ENCODE measurements at places on chromosomes 1 and 21. TPM values are rescaled to one million over a fixed set of nuclear protein-coding genes. Genes with fewer than 3 reads are reported as not detected.

GRCh38 chr1:151811181-151811580 is 6.0 kb upstream of the LINGO4 start:
- no peak for DNase-seq

- DNase-seq: peak; percentile 55
These were observed 28.9 kb downstream of the S100A6 start for GRCh38 chr1:153506831-153507413.

DNA sequence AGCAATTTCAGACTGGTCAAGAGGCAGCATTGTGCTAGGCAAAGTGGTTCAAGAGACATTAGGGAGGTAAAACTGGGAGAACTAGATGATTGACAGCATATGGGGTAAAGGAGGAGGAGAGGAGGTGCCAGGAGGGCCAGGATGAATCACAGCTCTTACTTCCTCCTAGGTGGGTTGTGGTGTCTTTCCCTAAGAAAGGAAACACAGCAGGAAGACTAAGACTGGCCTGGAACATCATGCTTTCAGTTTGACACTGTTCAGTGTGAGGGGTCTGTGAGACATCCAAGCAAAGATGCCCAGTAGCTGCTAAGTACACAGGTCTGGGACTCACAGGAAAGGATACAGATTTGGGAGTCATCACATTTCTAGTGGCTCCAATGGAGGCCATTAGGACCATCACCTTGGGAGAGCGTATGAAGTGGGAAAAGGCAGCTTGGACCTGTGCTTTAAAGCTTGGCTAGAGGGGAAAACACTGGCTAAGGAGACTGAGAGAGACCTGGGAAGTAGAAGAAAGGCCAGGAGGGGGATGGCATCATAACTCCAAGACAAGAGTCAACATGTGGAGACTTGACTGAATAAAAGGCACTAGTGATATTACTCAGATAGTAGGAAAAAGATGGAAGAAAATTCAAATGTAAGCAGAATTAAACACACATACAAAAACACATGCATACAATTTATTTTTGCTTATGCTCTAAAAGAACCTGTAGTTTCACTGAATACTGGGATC is 17.3 kb downstream of the CD58 start:
- no peak for DNase-seq

DNA sequence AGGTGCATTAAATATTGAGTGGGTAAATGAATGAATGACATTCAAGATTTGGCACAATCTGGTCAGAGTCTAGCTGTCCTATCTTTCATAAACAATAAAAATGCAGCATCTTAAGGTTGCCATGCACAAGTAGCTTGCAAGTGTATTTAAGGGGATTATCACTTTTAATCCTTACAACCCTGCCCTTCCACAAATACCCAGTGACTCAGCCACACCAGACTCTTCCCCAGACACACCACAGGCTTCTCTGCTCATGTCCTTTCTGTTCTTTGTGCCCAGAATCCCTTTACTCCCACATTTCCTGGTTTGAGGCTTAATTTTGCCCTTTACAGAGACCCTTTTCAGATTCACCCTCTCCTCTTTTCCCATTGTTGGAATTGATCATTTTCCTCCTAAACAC is 59.8 kb downstream of the KIRREL1 start:
- DNase-seq: no peak

- DNase-seq: no peak
These were observed 78.7 kb upstream of the ADAM30 start for GRCh38 chr1:119975006-119975405.

Gene LMX1A
- polyA plus RNA-seq: not detected

DNA sequence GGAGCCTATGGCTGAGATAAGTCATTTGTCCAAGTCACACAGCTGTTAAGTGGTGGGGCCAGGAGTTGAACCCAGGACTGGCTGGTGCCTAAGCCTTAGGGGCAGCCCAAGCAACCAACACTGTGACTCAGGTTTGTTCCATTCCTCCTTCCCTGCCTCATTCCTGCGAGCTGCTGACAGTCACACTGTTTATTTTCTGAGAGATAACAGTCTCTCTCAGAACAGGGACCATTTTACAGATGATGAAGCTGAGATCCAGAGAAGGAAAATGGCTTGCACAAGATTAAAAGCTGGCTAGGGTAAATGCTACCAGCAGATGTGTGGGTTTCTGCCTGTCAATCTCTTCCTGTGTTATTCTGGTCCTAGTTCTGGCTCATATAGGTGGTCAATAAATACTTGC is 24.3 kb upstream of the TCEA3 start:
- DNase-seq: no peak

Measured in A549 (cell line).